RCC 7860 (cell line): ENCODE measurements at places on chromosomes 1 and 21.

DNA sequence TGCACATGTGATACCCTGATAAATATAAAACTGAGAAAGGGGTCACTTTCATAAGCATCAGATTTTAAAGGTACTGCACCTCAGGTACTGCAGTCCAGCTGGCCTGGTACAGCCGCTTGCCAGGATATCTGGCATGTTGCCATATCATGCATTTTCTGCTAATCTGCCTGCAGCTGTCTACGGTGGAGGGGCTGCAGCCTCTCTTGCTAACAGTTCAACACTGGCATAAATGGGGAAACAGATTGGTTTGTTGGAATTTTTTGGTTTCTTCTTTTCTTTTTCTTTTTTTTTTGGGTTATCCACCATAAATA lies 71.5 kb downstream of the MIS18A start:
- DNase-seq = no peak

DNA sequence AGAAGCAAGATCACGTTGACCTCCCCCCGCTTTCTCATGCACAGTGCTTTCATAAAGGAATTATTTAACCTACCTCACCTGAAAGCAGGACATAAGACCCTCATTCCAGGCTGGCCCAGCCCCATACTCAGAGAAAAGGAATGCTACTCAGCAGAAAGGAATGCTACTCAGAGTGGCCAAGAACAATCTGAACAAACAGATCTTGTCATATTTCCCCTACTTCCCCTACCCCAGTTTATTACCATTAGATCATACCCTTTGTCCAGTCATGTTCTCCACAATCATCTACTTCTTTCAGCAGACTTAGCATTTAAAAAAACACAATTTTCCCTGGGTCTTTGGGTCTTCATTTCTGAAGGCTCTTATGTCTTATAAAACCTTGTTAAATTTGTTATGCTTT lies 89.8 kb downstream of the SLC16A1 start:
- DNase-seq = peak; percentile 75

- peak; percentile 74 for DNase-seq
Observed at GRCh38 chr1:63663873-63664272, 70.7 kb downstream of the PGM1 start.

DNA sequence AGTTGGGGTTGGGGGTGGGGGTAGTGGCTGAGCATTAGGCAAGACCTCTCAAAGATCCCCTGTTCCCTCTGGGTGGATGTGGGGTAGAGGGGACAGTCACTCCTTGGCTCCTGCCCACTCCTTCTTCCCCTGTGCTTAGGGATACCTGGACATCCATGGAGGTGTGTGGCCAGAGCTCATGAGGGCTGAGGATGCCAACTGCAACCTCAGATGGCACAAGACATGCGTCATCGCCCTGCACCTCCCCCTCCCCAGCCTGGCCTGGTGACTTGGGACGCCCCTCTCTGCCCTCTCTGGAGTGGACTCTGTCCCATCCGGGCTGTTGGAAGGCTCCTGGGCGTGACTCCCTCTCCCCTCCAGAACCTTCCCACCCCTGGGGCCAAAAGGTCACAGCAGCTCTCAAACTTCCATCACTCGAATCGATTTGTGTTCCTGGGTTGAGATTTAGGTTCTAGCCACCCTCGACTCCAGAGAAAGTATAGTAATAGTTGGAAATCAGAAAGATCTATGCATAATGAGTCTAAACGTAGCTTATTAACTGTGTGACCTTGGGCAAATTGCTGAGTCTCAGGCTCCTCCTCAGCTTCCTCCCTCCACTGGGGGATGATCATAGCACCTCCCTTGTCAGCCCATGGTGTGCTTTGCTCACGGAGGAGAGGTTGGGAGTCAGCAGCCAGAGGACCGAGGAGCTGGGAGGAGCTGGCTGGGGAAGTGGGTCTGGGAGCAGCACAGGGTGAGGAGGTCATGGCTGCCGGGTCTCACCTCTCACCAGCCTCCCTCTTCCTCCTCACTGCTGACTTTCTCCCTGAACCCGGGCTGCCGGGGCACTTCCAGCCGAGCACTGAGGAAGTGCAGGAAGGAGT lies 2.2 kb upstream of the PTPN7 start:
- DNase-seq = no peak

DNA sequence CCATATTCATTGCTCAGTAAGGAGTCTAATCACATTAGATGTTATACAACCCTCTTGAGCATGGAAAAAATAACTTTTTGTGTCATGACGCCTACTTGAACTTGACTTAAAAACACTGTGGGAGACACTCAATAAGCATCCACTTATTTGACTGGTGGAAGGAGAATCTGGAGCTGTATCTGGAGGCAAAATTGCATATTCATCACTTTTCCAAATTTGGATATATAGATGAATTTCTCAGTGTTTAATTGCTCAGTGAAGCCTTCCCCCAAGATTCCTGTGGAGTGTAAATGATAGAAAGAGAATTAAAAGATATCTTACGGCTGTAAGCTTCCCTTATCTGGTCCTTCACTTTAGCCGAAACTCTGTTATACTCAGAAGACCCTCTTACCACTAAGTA lies 610.7 kb upstream of the ADGRL2 start:
- no peak for DNase-seq

GRCh38 chr1:114234408-114235124 lies 80.9 kb upstream of the SYT6 start:
- no peak for DNase-seq

DNA sequence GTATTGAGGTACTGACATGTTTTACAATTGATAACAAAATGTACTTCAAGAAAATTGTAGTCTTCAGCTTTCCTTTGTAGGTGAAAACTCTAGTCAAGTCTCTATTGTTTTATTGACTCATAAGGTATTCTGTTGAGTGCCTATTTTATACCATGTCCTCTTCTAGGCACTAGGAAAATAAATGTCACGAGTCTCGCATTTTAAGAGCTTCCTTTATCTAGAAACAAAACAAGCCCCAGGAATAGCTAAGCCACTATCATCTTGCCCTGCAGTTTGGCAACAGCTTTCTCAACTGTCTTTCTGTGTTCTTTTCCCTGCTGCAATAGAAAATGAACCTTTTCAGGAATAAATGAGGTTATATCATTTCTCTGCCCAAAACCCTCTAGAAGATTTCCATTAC lies 288.5 kb upstream of the NEGR1 start:
- no peak for DNase-seq

DNA sequence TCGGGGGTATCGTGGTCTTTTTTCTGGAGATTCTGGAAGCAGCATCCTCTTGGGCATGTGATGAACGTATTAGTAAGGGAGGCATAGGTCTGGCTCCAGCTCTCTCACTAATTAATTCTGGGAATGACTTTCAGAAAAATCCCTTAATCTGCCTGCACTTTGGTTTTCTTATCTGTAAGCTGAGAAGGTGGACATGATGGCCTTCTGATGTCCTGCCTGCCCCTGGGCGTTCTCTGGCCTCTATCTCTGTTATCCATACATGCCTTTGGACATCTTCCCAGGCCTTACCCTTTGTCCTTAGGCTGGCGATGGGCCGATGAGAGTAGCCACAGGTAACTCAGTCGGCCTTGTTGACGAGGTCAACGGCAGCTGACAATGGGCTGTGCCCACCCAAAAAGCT lies 8.8 kb downstream of the NTRK1 start:
- DNase-seq = no peak

GRCh38 chr1:162145966-162146696 lies 76.6 kb downstream of the NOS1AP start:
- DNase-seq = no peak

DNA sequence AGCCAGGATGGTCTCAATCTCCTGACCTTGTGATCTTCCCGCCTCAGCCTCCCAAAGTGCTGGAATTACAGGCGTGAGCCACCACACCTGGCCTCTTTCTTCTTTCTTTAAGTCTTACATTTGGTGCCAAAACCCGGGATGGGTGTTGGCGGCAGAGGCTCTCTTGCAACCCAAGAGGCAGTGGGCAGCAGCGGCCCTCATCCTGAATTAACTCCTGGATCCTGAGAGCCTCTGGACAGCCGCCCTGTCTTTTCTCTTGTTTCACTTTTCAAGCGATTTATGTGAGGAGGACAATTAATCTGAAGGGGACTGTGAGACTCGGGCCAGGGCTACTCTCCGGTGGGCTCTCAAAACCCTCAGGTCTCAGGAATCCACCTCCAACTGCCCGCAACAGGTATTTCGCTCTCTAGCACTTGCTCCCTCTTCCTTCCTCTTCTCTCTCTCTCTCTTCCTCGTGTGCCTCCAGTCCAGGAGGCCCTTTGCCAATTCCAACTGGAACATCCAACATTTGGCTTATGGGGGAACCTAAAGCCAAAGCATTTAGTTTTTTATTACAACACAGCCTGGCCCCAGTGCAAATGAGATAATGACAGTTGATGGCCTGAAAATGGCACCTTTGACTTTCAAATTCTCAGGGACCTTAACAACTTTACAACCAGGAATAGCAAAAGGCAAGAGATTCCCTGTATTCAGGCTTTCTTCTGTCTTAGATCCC lies 18.1 kb upstream of the SLC2A5 start:
- DNase-seq = no peak

DNA sequence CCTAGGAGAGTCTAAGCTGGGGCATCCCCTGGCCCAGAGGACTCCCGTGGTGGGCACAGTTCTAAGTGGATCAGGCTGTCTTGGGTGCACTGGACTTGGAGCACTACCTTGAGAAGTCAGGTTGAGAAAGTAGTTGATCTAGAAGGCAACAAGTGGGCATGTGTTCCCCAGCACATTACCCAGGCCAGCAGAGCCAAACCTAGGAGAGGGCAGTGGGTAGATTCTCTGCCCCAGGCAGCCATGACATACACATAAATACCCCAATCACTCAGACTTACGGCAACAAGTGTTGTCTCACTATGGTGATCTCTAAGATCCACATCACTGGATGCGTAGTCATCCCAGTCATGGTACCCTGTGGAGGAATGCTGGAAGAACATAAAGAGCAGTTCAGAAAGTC lies 1.6 kb upstream of the PMF1 start:
- no peak for DNase-seq

DNA sequence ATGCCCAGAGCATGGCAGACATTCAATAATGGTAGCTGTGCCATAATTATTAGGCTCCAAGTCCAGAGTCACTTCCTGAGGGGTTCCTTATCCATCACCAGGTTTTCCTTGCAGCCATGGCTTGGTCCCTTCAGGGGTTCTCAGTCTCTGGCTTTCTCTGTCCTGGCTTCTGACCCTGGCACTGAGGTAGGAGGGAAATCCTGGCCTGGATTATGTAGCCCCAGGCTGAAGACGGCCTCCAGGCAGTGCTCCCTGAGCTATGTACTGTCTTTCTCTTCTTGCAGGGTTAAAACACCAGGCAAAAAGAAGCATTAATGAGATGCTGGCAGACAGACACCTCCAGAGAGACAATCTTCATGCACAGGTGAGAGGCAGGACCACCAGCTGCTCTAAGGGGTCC lies 9.5 kb upstream of the PADI3 start:
- DNase-seq = peak; percentile 84

GRCh38 chr21:31912501-31912900 lies 39.7 kb downstream of the HUNK start:
- DNase-seq = no peak
